ENCODE measurements at places on chromosomes 3 and 15.

DNA sequence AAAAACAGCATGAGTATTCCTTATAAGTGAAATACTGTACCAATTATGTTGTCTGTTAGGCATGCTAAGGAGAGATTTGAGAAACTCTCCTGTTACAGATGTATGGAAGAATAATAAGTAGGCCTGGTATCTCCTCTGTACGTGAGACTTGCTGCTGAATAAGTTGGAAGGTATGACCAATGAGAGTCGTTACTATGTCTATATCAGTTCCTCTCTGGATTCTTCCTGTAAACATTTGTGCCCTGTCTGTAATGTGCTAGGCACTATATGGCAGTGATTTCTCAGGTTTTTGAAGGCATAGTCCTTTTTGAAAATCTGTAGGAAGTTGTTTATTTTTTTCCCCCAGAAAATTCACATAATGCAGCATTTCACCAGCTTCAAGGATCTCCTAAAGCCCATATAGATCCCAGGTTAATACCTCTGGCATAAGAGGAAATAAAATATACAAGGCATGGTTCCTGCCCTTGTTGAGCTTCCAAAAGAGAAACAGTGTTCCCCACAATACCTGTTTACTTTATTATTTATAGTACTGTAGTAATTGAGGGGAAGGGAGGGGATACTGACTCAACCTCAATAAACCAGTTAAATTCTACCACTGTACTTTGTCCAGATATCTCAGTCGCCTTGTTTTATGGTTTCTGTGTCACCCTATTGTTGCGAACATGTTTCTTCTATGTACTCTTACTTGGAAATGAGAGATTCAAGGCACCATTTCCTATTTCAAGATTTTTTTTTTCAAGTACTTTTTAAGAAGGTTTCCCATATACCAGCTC, 28.6 kb downstream of the MAP2K5 start:
- DNase-seq = no peak

GRCh38 chr15:67370206-67370954, 115.8 kb downstream of the IQCH start:
- DNase-seq = no peak

DNA sequence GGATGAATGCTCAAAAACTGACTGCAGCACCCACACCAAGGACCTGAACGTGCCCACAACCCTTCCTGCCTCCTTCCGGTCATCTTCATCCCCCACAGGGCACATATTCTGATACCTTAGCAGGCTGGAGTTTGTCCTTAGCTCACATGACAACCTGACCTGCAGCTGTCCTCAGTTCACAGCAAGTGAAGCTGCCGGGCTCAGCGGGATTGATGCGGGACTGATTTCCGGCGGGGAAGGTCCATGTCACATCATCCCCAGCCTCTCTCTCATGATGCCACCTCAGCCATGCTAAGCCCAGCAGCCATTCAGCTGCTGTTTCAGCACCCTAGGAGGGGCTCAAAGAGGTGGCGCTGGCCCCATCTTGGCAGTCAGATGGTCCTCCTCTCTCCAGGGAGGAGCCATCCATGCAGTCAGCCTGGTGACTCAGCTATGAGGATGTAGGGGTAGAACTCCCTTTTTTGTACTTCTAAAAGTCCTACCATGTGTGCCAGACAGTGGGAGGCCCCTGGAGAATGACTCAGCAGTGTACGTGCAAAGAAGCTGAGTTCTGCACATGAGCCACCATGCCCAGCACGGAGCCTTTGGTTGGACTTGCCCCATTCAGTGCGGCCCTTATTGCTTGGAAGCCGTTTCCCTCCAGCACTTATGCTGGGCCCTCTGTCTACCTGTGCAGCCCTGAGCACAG, 9.5 kb downstream of the CA12 start:
- DNase-seq = no peak

GRCh38 chr3:57288403-57288802, 4.1 kb downstream of the ASB14 start:
- no peak for DNase-seq

GRCh38 chr3:129525341-129525968, 3.0 kb upstream of the RHO start:
- DNase-seq = no peak

DNA sequence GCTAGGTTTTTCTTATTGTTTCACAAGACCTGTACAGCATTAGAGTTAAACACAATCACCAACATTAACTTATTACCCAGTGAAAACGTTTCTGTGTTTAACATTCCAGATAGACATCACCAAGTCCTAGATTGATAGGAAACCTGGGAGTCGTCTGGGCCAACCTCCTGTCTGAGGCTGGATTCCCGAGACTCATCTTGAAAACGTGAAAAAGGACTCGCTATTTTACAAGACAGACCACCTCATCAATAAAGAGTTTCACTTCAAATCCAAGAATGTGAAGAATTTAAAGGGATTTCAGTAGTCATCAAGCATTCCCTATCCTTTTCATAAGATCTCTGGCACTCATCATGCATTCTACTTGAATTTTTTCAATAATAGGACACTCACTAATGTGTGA, 626.6 kb downstream of the MCTP2 start:
- DNase-seq = no peak

- no peak for DNase-seq
Measured at GRCh38 chr15:63369781-63370180, 11.9 kb downstream of the CA12 start.

DNA sequence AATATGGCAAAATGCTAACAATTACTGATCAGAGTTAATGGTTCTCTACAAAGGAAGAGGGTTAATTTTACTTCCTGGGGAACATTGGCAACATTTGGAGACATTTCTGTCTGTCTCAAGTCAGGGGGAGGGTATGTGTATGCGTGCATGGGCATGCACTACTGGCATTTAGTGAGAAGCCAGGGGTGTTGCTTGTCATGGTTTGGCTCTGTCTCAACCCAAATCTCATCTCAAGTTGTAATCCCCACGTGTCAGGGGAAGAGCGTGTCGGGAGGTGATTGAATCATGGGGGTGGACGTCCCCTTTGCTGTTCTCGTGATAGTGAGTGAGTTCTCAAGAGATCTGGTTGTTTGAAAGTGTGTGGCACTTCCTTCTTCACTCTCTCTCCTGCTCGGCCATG, 28.3 kb upstream of the TNIK start:
- DNase-seq = no peak

DNA sequence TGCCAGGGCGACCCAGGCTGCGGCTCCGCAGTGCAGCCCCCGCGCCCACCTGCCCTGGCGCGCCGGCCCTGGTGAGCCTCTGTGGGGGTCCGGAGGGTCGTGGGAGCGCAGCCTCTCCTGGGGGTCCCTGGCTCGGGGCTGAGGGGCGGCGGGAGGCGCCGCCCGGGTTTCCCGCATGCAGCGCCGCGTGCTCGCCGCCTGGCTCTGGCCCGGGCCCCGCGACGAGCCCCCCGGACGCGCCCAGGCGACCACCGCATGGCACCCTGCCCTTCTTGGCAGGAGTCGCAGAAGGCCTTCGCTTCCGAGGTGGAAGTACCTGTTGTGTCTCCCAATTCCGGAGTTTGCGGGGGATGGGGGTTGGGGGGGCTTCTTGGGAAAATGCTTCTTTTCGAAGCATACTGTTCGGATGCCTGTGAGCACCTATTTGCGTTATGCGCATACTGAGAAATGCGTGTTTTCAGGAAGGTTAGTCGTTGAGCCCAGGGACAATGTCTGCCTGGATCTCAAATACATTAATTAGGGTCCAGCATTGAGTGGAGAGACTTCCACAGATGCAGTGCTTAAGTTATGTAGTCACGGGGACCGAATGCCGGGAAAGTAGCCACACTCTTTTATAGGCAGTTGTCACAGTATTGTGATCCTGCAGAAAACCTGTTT, 1.3 kb downstream of the GABRA5 start:
- DNase-seq = no peak

DNA sequence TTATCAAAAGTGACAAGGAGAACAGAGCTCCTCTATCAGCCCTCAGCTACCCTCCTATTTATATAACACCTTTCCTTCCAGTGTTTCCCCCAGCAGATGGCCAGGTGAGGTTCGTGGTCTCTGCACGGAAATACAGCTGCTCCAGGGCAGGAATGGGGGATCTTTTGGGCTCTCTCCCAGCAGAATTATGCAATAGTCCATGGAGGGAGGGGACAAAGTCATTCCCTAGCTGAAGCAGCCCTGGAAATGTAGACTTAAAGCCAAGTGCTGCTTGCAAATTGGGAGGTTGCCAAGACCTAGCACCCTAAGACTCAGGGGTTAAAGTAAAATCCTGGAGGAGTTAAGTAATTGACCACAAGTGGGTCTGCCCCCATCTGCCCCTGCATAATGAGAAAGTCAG, 256.3 kb downstream of the LRTM1 start:
- no peak for DNase-seq

- DNase-seq = no peak
Measured at GRCh38 chr3:5498981-5499380, 311.5 kb downstream of the EDEM1 start.

DNA sequence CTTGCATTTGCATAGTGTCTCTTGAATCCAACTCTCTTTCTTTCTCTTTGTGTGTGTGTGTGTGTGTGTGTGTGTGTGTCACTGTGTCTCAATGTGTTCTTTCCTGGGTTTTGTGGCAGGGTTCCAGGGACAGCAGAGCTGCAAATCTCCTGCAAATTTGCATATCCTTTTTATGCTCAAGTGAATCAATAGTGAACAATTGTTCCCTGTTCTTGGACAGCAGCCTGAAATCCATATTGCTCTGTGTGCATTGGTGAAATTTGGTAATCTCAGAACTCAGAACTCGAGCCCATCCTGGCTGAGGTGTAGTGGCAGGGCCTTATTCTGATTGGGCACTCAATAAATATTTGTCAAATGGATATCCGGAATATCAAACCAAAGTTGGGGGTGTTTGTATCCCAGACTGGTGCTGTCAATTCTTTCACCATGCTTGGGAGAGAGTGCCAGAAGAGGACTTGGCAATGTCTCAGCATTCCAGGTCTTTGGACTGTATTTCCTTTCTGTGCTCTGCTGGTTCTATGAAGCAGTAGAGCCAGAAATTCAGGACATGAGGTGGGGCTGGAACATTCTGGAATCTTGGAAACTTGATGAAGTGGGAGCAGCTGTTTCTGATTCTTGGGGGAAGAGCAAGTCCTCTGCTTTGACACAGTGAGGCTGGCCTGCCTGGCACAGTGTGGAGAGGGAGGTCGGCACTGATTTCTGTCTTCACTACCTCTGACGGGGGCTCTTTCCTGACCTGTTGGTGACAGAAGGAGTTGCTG, 380.6 kb upstream of the C2CD4B start:
- DNase-seq = no peak

- no peak for DNase-seq
Measured at GRCh38 chr15:34628577-34629152, 45.2 kb upstream of the GOLGA8B start.

- DNase-seq = no peak
Measured at GRCh38 chr15:50786871-50787270, 21.4 kb upstream of the SPPL2A start.

DNA sequence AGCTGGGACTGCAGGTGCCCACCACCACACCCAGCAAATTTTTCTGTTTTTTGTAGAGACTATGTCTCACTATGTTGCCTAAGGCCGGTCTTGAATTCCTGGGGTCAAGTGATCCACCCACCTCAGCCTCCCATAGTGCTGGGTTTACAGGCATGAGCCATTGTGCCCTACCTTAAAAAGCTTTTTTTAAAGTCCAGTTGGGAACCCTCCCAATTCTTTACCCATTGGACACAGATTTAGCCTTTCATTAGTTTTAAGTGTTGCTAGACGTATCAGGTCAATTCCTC, 1.7 kb upstream of the DENND4A start:
- no peak for DNase-seq

DNA sequence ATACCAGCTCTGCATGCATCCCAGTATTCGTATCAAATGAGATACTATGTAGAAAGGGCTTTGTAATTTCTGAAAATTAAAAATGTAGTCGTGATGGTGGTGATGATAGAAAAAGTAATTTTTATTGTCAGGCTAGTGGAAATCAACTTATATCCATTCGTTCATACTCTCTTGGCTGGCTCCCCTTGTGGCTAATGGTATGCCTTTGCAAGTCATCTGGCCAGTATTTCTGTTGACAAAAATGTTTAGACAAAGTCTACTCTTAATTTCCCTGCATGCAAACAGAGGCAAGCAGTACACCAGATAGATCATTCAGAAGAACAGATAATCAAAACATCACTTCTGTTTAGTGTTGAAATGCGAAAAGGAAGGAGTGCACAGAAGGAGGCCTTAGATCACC, 49.6 kb upstream of the DUT start:
- no peak for DNase-seq

GRCh38 chr15:68259883-68260282, 17.7 kb upstream of the FEM1B start:
- no peak for DNase-seq

DNA sequence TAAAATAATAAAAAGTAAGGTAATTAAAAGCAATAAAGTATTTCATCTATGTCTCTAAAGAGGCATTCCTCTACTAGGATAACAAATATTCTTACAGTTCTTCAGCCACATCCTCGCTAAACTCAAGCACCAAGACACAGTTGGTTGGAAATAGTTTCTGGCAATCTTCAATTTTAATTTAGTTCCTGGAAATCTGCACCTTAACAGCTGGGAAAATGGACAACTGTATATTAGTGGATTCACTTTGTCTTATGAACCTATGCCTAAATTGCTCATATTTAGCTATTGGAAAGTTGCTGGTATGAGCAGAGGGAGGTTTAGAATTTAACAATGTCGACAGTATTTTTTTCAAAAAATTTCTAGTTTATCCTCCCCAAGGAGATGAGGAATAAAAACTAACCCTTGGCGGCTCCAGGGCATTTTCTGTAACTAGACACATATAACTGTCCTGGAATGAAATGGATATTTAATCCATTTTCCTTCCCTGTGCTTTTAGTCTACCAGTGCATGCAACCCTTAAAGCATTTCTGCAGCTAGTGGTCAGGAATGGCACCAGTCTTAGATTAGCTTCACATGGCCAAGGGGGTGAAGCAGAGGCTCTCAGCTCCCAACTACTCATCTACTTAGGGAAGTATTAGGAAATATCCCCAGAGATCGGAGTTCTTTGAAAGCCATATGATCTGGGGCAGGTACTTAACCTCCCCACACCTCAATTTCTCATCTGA, 290.0 kb upstream of the THBS1 start:
- no peak for DNase-seq

DNA sequence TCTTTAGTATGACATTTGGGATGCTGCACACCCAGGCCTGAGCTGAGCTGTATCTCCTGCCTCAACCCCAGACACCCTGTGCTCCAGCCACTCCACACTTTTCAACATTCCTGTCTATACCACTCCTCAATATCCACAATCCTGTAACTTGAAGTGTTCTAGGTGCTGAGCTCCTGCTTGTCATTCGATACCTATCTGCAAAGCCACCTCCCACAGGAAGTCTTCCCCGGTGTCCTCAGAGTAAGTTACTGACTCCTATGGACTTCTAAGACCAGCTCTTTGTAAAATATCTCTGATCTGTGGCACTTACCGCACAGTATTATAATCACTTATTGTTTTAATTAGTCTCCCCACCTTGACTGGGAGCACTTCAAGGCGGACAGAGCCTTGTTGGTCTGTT, 1.2 kb upstream of the CAV3 start:
- no peak for DNase-seq

GRCh38 chr3:3089017-3089416, 21.2 kb downstream of the IL5RA start:
- DNase-seq = no peak

- no peak for DNase-seq
Measured at GRCh38 chr3:101624857-101625256, 50.9 kb downstream of the PCNP start.

- DNase-seq = no peak
Measured at GRCh38 chr3:19815805-19816204, 118.2 kb downstream of the EFHB start.

GRCh38 chr3:195118671-195119070, 152.3 kb downstream of the XXYLT1 start:
- DNase-seq = no peak

- DNase-seq = no peak
Measured at GRCh38 chr3:127482216-127483004, 108.1 kb downstream of the TPRA1 start.

GRCh38 chr3:166390303-166390702, 553.1 kb upstream of the BCHE start:
- DNase-seq = no peak
